Stomach (tissue), 19 donors: ENCODE measurements at places on chromosomes 5 and 9.

DNA sequence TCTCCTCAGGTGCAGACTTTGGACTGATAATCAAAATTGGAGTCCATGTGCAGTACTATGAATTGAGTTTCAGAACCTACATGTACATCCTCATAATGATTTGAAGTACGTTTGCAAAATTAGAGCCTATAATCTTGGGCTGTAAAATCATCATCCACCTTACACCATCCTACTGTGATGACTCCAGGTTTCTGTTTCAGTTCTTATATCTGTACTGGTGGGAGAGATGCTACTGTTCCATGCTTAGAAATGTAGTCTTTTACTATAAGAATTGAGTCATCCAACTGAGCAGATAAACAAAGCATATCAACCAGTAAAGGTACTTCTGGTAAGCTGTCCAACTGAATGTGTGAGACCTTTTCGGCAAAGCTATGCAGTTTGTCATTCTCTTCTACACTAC, 586.3 kb upstream of the FAM174A start:
- no peak for DNase-seq

- DNase-seq: no peak
Observed at GRCh38 chr5:142386137-142387023, 61.6 kb upstream of the SPRY4 start.

- no peak for DNase-seq
Observed at GRCh38 chr5:82163452-82164175, 114.5 kb downstream of the RPS23 start.

- DNase-seq: peak; percentile 88
Observed at GRCh38 chr9:121399883-121400607, 30.0 kb upstream of the STOM start.

DNA sequence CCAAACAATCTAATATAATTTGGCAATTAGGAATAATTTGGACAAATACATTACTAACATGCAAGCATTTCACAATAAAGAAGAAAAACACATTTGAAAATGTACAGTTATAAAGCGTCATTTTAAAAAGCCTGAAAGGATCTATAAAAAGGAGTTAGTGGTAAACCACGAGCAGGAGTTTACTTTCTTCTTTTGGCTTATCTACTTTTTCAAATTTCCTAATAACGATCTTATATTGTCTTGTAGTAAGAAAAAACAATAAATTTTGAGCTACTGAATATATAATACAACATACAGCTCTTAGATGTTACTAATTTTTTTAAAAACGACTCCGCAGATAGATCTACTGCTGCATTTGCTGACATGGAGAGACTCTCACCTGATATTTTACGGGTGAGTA, 79.9 kb downstream of the SMIM23 start:
- DNase-seq: no peak

DNA sequence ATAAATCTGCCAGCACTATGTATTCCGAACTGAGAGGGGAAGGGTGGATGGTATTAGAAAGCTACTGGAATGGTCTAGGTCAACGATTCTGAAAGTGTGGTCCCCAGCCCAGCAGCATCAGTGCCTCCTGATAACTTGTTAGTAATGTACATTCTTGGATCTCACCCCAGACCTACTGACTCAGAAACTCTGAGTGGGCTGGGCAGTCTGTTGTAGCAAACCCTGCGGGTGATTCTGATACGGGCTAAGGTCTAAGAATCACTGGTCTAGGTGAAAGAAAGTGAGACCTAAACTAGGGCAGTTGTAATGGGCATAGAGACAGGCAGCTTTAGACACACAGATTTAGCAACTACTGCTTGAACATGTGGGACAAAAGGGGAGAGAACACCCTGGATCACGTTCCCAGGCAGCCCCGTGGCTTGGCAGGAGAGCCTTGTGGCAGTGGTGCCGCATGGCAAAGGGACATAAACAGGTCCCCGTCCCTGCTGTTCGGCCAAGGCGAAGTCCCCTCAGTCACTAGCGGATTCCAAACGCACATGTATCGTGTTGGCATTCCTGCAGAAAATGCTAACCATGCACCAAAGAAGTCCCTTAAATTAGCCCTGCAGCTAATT, 216.3 kb downstream of the TTLL11 start:
- DNase-seq: no peak

DNA sequence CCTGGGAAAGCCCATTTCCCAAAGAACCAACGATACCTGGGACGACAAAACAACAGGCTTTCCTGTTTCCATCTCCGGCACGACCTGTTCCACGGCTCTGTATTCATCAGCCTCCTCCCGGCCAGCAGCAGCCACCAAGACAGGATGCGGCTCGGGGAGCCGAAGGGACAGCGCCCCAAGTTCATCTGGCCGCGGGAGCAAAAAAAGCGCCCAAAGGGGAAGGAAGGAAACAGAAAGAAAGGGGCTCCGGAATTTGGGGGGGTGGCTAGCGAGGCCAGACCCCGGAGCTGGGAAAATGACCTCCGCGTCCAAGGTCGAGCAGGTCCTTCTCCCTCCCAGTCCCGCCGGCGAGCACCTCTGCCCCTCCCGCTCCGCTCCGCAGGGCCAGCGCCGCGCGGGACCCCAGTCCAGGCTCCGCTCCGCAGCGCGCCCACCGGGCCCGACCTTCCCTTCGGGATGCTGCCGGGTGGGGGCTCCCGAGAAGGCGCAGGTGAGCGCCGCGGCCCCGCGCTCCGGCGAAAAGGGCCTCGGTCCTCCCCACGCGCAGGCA, 608 bp downstream of the ELOVL7 start:
- DNase-seq: no peak

DNA sequence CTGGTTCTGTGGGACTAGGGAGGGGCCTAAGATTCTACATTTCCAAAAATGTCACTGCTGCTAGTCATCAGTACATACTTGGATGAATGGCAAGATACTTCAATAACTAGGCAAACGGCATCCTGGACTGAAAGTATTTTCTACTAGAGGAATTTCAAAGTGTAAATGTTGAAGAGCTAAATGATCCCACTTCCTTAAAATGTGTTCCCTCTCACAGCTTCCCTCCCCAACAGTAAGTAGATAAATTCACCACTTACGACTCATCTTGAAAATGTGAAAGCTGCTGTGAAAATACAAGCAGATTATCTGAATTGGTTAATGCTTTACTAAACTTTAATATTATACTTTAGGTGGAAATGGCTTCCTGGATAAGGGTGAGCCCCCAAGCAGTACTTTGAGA, 1571.5 kb upstream of the WWC1 start:
- DNase-seq: no peak

DNA sequence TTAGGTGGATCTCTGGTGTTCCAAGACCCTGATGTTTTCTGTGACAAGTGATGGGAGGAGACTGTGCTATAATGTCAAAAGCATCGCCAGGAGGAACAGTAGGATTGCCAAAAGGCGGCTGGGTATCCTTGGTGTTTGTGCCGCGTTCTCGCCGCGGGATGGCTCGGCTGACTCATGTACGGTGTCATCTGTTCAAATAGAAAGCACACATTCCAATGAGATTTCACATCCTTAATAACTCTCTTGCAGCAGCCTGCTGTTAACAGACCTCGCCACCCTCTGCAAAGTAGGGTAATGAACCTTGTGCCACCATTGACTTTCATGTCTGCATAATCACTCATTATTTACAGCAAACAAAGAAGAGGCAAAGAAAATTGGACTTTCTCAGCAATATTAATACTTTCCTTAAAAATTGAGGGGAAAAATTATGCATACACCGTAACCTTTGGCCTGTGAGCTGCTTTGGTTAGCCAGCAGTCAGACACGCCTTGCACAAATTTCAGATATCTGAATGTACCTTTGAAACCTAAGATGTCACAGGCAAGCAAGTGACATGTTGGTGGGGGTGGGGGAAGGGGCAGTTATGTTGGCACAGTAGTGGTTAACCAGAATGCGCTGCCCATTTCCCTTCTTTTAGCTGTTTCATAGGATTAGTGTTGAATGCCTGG, 289.4 kb downstream of the EFNA5 start:
- no peak for DNase-seq

DNA sequence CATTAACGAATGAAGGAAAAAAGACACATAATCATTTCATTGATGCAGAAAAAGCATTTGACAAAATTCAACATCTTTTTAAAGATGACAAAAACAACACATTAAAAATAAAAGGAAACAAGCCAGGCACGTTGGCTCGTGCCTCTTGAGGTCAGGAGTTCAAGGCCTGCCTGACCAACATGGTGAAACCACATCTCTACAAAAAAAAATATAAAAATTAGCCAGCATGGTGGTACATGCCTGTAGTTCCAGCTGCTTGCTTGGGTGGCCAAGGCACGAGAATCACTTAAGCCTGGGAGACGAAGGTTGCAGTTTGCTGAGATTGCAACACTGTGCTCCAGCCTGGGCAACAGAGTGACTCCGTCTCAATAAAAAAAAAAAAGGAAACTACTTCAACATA, 77.0 kb downstream of the ERCC6L2 start:
- no peak for DNase-seq

- no peak for DNase-seq
Observed at GRCh38 chr9:75120686-75121085, 32.4 kb downstream of the OSTF1 start.

DNA sequence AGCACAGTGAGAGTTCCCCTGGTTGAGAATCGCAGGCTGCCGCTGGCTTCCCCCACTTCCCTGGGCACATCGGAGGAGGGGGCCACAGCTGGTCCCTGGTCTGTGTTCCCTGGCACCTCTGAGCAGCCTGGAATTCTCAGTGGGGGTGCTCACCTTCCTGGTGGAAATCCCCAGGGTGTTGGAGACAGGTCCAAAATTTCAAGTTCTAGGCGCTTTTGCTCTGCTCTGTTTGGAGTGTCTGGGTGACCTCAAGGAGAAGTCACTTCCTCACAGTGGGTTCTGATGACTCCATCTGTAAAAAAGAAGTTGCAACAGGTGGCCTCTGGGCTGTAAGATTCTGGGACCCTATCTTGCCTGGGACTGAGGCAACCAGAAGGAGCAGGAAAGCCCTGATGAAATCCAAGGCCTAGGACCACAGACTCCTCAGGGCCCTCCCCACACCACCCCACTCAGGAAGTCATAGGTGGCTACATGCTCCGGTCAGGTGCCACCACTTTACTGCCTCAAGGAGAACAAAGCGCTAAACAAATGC, at the start of gene TRAF1:
TRAF1 (minus strand) TSS at position 400 of the 532 bp plus-strand sequence. CDS start 721 bp downstream, outside the sequence.
- DNase-seq: no peak

- DNase-seq: peak; percentile 75
Observed at GRCh38 chr5:138138949-138139780, at the start of gene NME5. NME5 (minus strand) TSS chr5:138139428; CDS start chr5:138138780, 648 bp downstream.

- DNase-seq: no peak
Observed at GRCh38 chr5:372996-373709, 51.6 kb downstream of the AHRR start.

GRCh38 chr9:128254855-128255759, 20.7 kb downstream of the GOLGA2 start:
- peak; percentile 71 for DNase-seq

- DNase-seq: no peak
Observed at GRCh38 chr9:124270504-124271335, 13.0 kb downstream of the NEK6 start.

GRCh38 chr5:156147944-156148285, 179.0 kb upstream of the SGCD start:
- no peak for DNase-seq

GRCh38 chr5:16459451-16459850, 6.1 kb downstream of the ZNF622 start:
- DNase-seq: no peak

- no peak for DNase-seq
Observed at GRCh38 chr5:153671653-153672346, 181.3 kb downstream of the GRIA1 start.

DNA sequence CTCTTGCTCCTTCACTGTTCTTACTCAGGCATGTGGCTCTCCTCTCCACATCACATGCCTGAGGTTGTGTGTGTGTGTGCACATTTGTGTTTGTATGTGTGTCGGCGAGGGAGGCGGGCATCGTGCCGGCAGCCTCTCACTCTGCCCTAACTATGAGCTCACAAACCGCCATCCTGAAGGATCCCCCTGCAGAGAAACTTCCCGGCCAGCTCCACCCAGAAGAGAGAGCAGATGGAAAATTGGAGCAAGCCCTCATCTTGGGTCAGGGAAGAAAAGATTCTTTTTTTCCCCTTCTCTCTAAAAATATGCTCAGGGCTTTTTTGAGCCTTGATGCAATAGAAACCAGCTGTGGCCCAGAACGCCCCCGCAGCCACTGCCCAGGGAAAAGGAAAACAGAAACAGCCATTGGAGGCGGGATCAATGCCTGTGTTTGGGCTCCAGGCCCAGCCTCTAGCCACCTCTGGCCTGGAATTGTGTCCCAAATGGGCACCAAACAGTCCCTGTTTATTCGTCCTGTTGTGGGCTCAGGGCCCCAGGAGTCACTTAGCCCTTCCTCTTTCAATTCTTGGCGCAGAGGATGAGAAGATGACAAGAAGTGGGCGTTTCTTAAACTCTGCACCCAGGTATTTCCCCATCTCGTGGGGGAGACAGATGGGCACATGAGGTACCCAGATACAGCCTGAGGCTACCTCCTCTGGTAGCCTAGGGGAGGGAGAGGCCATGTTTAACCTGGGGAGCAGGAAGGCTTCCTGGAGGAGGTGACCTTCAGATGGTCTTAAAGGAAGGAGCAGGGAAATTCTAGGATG, 151.5 kb downstream of the RGS3 start:
- no peak for DNase-seq

- no peak for DNase-seq
Observed at GRCh38 chr9:72441848-72442607, 77.0 kb upstream of the ZFAND5 start.

DNA sequence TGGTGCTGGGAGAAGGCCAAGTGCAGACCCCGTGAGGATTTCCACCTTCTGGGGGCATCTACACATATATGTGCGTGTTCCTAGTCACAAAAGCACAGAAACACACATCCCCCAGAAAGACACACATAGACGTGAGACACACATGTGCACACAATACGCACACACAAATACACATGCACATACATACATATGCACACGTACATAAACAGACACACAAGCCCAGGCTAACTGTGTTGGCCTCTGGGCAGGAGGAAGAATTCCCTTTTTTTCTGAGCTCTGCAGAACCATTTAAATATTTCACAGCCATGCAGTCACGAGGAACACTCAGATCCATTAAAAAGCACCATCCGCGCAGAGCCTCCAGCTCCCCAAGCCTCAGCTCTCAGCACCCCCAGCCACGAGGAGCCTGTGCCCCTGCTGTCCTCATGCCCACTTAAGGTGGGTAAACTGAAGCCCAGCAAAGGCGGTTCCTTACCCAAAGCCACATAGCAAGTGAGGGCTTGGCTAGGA, 5.3 kb downstream of the NINJ1 start:
- no peak for DNase-seq

GRCh38 chr5:54454602-54455001, 897 bp upstream of the HSPB3 start:
- DNase-seq: no peak

DNA sequence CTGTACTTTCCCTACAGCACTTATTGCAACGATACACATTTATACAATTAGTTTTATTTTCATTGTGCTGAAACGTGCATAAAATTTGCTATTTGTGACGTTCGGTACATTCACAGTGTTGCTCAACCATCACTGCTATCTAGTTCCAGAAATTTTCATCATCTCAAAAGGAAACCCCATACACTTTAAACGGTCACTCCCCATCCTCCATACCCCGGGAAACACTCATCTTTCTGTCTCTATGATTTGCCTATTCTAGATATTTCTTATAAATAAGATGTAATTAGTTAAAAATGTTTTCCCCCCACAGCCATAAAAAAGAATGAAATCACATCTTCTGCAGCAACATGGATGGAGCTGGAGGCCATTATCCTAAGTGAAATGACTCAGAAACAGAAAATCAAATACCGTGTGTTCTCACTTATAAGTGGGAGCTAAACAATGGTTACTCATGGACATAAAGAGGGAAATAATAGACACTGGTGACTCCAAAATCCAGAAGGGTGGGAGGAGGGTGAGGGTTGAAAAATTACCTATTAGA, 40.2 kb upstream of the TEX48 start:
- DNase-seq: no peak
